Body of pancreas (tissue), 4 donors: ENCODE measurements at places on chromosomes 3 and 15.

GRCh38 chr3:101730839-101731238 lies 6.4 kb downstream of the CEP97 start:
- DNase-seq = no peak
- H3K4me1 ChIP-seq = peaks cover 2% of the 10 kb centered on the region
- H3K4me3 ChIP-seq = no peak overlapping the region
- no peaks in the 10 kb centered on the region for H3K27me3 ChIP-seq
- H3K36me3 ChIP-seq = no peaks in the 10 kb centered on the region

DNA sequence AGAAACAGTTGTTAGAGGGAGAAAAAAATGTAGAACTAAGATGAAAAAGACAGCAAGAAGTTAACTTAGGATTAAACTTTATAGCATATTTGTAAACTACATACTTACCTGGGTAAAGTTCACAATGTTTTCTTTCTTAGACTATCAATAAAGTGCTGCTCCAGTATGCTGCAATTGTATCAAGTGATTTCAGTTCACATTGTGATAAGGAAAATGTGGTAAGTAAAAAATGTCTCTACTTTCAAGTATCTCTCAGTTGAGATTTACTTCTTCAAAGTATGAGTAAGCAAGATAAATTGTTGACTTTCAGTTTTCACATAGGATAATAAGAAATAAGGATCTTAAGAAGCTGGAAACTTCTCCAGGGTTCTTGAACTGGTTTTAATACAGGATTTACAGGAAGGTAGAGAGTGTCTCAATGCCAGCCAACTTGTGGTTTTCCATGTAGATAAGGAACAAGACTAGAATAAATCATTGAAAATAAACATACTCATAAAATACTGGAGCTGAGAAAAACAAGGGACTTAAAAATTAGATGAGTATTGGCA lies 528.8 kb downstream of the UNC13C start:
- no peak for DNase-seq
- H3K27ac ChIP-seq = no peak overlapping the region
- peaks cover 11% of the 10 kb centered on the region for H3K4me1 ChIP-seq
- H3K36me3 ChIP-seq = no peaks in the 10 kb centered on the region
- no peak overlapping the region for H3K4me3 ChIP-seq

DNA sequence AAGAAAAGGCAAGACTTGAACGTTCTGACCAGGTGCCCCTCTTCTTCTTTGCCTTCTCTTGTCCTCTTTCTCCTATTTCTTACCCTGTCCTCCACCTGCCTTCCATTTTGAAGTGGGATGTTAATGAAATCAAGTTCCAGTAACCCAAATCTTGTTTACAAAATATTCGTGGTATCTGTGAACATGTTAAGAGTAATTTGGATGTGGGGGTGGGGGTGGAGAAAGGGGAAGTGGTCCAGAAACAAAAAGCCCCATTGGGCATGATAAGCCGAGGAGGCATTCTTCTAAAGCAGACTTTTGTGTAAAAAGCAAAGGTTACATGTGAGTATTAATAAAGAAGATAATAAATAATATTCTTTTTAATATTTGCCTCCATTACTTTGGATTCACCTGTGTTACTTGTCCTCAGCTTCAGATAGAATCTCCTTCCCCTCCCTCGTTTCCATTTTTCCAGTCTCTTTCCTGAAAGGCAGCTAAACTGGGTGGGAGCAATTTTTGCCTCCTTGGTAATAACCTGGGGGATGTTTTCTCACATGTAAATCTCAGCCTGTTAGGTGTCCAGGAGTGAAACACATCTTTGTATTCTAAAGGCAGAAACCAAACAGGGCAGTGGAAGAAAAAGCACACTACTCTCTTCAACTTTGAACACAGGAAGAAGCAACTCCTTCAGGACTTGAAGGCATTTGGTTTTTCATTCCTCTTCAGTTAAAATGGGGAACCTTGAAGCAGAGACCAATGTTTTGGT lies 3.2 kb downstream of the CHST2 start:
- H3K27ac ChIP-seq = no peak overlapping the region
- peaks cover 34% of the 10 kb centered on the region for H3K4me1 ChIP-seq

DNA sequence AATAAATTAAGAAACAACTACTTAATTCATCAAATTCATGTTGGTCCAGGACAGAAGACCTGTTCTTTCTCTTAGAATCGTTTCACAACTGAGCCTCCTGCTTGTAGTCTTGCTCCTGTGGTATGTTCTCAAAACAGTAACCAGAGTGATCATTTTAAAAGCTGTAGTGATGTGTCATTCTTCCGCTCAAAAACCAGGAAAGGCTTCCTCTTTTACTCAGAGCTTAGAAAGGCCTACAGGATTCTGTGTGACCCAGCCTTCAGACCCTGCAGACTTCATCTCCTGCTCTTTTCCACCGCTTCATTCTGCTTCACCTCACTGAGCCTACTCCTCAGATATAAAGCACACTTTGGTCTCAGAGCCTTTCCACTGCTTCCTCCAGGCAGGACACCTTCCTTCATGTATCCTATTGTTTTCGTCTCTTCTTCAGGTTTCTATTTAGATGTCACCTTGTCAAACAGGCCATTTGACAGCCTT lies 22.7 kb downstream of the ST6GAL1 start:
- H3K36me3 ChIP-seq = no peaks in the 10 kb centered on the region
- no peaks in the 10 kb centered on the region for H3K27me3 ChIP-seq
- DNase-seq = no peak
- H3K27ac ChIP-seq = no peak overlapping the region
- H3K4me3 ChIP-seq = no peak overlapping the region

GRCh38 chr15:83927704-83928391 lies 273.9 kb downstream of the ADAMTSL3 start:
- no peaks in the 10 kb centered on the region for H3K27me3 ChIP-seq
- no peak for DNase-seq
- no peak overlapping the region for H3K27ac ChIP-seq
- H3K4me3 ChIP-seq = no peak overlapping the region
- H3K36me3 ChIP-seq = no peaks in the 10 kb centered on the region
- peaks cover 50% of the 10 kb centered on the region for H3K4me1 ChIP-seq

DNA sequence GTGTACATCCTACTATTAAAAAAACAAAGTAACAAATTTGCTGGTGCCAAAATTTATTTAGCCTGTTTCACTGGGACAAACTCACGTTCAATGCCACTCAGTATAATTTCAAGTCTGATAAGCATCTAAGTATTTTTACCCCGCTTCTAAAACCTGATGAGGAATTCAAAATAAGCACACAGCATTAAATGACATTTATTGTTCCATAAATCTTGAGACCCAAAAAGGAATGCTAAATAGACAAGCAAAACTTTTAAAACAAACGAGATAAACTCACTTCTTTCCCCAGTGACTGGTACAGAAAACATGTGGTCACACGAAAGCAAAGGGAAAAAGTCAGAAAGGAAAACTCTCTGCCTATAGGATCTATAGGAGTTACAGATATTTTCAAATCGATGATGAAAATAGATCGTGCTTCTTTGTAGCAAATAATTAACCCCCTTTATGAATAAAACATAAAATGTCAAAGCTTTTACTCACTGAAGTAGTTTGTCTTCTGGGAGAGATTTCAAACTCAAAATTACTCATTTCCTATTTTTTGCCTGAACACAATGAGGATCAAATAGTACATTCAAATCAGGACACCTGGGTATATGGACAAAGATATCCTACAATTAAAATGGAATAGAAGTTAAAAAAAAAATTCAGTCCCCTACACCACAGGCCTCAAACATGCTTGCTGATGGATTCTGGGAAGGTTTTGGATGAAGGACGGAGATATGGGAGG lies 51.7 kb downstream of the UBP1 start:
- no peak overlapping the region for H3K27ac ChIP-seq
- peaks cover 24% of the 10 kb centered on the region for H3K36me3 ChIP-seq
- no peak for DNase-seq
- no peaks in the 10 kb centered on the region for H3K27me3 ChIP-seq
- H3K4me1 ChIP-seq = no peaks in the 10 kb centered on the region
- no peak overlapping the region for H3K4me3 ChIP-seq

DNA sequence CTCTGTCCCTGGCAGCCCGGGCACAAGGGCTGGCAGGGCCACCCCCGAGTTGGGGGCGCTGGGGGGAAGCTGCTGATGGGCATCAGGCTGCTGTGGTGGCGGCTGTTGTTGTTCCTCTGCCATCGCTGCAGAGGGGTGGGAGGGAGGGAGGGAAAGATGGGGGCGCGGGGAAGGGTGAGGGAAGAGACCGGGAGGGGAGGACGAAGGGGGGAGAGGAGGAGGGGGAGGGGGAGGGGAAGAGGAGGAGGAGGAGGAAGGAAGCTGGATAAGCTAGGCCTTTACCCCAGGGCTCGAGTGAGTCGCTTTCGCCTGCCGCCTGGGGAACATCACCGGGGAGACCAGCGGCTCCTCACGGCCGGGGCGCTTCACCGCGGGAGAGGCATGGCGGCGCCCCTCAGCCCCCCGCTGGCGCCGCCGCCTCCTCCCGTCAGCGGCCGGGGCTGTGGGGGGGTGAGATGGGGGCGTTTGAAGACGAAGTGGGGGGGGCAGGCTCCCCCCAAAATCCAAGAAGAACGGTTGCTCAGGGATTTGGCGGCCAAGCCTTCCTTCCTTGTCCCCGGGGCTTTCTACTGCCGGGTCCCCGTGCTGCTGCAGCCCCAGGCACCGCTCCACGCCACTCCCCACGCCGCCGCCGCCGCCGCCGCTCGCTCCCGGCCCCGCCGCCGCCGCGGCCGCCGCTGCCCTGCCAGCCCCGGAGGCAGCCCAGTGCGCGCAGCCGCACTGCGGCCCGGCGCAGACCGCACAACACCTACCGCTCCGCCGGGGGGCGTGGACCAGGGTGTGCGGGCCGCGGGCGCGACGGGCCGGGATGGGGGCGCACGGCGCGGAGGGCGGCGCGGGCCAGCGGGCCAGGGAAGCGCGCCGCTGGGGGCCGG lies at the start of gene RFX7:
RFX7 (minus strand) TSS at position 717 of the 875 bp plus-strand sequence; CDS start at position 123, 594 bp downstream.
- no peaks in the 10 kb centered on the region for H3K36me3 ChIP-seq
- H3K4me3 ChIP-seq = peak within 1 kb of the TSS; percentile 94
- H3K4me1 ChIP-seq = peaks cover 26% of the 10 kb centered on the region
- no peaks in the 10 kb centered on the region for H3K27me3 ChIP-seq
- DNase-seq = peak; percentile 83

DNA sequence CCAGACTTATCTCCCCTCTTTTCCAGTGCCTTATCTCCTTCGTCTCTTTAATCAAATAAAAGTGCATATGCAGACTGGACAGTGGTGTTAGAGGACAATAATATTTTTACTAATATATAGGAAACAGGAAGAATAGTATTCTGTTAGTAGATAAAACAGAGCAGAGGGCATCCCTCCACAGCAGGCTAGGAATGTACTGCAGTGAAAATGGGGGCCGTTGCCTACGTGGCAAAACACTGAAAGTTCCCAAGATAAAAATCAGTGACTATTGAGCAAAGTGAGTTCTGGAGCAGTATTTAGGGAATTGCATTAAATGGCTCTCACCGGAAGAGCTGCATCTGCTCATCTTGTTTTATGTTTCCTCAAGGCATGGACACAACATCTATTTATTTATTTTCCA lies 435.0 kb downstream of the CNTN6 start:
- H3K27me3 ChIP-seq = no peaks in the 10 kb centered on the region

- H3K4me3 ChIP-seq = no peak overlapping the region
- no peak for DNase-seq
- peaks cover 36% of the 10 kb centered on the region for H3K4me1 ChIP-seq
- H3K36me3 ChIP-seq = peaks cover 5% of the 10 kb centered on the region
- H3K27me3 ChIP-seq = no peaks in the 10 kb centered on the region
These were observed 11.9 kb downstream of the SPINT1 start for GRCh38 chr15:40855706-40856234.

DNA sequence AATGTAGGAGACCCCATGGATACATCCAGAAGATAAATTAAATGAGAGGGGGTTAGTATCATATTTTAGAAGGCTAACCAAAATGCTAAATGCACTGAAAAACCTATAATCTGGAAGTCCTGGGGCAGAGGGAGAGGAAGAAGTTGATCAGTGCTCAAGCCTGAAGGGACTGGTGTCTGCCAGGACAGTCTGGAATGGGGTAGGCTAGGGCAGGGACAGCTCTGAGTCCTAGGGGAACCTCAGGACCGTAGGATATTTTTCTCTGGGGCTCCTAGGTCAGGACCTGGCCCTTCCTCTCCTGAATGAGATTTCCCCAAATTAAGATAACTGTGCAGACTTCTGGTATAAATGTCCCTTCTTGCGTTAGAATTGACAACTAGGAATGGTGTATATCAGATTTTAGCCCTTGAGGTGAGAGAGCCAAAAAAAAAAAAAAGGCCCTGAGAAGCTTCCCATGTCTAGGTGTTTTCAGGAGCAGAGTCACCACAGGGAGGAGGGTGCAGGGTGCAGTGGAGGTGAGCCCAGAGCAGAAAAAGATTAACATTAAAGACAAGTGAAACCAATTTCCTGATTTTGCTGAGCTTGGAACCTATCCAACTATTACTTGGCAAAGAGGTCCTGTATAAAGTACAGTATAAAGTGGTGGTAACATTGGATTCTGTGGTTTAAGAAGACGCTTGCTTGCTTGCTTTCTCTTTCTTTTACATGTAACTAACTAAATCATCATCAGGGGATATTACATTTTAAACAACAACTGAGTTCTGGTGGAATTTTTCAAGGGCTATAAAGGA lies 63.5 kb downstream of the HACD2 start:
- no peak overlapping the region for H3K27ac ChIP-seq
- peaks cover 15% of the 10 kb centered on the region for H3K4me1 ChIP-seq
- peaks cover 2% of the 10 kb centered on the region for H3K36me3 ChIP-seq

- H3K27ac ChIP-seq = no peak overlapping the region
- H3K4me1 ChIP-seq = peaks cover 7% of the 10 kb centered on the region
- H3K27me3 ChIP-seq = no peaks in the 10 kb centered on the region
- no peaks in the 10 kb centered on the region for H3K36me3 ChIP-seq
- no peak for DNase-seq
These were observed 402.2 kb upstream of the CFAP20DC start for GRCh38 chr3:59451800-59452746.

DNA sequence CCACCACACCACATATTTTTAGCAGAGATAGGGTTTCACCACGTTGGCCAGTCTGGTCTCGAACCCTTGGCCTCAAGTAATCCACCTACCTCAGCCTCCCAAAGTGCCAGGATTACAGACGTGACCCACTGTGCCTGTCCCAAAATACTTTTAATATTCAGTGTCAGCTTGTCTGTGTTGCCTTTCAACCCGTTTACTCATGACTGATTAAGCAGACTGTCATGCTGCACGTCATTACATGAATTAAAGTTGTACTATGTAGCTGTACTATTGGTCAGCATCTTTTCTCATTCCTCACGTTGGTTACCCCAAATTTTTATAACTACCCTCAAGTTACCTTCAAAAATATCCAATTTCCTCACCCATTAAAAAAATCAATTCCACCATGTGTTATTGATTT lies 48.7 kb upstream of the GADL1 start:
- H3K4me3 ChIP-seq = no peak overlapping the region
- H3K4me1 ChIP-seq = no peaks in the 10 kb centered on the region
- no peaks in the 10 kb centered on the region for H3K36me3 ChIP-seq
- no peak overlapping the region for H3K27ac ChIP-seq
- H3K27me3 ChIP-seq = no peaks in the 10 kb centered on the region
- DNase-seq = no peak
